ENCODE measurements at places on chromosomes 4 and X. TPM values are rescaled to one million over a fixed set of nuclear protein-coding genes. Genes with fewer than 3 reads are reported as not detected.
A peak's percentile ranks its signal among the peaks of the same experiment; 100 is the strongest.

DNA sequence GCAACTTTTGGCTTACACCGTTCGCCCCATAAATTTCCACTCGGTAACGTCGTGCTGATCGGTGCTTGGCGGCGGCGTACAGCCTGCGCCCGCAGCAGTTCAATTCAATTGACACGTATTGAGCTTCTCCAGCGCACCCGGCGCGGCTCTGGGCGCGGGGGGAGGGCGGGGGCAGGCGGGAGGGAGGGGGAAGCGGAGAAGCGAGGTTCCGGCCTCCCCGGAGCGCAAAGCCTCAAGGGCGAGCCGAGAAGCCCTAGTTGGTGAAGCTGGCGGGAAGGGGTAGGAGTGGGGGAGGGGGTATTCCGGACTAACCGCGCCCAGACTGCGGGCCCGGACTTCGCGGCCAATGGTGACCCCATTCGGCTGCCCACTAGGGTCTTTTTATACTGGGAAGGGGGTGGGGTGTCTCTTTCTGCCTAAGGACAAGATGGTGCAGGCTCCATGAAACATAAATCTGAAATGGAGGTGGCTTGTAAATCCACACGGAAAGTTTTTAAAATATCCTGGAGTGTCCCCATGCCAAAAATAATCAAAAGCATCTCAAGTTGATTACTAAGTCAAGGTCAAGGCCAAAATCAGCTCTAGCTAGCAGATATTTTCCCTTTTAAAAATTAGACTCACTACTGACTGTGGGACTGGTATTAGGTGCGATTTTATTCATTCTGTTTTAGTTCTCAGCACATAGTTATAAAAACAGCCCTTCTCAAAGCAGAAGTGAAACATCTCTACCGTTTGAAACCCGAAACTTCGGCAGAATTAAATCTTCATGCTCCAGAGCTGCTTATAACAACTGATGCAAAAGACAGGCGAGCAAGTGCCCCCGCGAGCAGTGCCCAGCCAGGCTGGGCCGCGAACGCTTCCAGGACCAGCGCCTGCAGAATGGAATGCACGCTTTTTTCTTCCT lies 1.5 kb upstream of the BCOR start:
- DNase-seq, result peak; percentile 59

The TCEAL2 gene
- not detected for total RNA-seq

DNA sequence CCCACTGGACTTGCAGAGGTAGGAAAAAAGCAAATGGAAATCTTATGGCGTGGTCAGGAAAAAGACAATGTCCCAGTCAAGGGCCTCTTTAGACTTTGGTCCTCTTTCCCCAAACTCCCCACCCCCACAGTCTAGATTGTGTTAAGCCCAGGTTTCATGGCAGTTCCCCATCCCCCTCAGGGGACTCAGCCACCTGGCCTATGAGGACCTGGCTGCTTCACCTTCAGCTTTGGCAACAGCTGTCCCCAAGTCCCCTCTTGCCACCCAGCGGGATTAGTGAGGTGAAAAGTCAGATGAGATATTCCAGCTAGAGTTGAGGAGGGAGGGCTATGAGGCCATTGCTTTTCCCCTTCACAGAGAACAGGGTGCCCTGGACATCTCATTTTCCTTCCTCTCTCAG lies 457 bp downstream of the RIPPLY1 start:
- no peak for DNase-seq

DNA sequence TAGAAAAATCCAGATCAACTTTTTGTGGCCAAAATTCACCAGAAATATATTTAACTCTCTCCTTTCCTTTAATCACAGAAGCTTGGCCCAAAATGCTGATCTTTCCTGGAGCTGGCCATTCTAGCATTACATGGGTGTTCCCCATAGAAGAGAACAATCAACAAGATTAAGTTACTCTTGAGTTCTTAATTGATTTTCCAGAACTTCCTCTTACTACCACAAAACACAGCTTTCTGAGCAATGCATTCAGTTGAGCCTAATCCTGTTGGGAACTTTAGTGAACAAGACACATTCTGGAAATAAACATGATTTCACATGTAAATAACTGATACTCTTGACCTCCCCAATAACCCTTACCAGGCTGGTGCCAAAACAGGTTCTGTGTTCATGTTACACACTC lies 45.4 kb upstream of the STIM2 start:
- DNase-seq, result no peak

The BST1 gene
- total RNA-seq, result 12.1 TPM

DNA sequence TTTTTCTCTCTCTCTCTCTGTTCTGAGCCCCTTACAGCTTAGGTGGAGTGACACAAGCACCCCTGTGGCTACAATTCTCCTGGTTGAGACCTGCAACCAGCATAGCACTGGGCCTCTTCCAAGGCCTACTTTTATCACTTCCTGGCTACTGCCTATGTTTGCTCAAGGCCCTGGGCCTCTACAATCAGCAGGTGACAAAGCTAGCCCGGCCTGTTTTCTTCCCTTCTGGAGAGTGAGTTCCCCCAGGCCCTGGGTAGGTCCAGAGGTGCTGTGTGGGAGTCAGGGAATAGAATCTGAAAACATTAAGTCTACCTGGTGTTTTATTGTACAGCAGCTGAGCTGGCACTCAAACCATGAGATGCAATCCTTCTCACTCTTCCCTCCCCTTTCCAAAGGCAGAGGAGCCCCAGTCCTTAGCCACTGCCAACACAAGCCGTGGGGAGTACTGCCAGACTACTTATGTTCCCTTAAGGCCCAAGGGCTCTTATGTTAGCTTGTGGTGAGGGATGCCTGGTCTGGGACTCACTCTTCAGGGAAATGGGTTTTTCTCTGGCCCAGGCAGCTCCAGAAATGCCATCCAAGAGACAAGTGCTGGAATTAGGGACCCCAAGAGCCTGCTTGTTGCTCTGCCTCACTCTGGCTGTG lies 23.8 kb upstream of the MAGEC3 start:
- DNase-seq, result no peak

The F8 gene
- total RNA-seq, result 8.0 TPM

DNA sequence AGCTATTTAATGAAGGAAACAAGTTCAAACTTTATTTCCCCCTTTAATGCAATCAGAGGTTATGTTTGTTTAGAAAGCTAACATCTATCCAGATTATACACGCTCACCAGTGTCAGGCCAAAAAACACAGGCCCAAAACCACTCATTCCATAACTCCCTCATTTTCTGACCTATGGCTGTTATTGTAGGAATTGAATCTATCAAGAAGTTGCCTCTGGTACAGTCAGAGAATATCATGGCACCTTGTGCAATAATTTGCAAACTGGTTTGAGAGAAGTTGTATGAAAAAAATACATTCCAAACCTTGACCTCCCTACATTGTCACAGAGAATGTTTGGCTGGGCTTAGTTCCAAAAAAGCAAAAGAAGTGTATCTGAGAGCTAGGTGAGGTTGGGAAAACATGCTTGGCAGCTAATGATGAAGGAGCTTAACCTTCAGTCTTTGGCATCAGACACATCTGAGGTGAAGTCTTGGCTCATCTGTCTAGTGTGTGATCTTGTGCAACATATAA lies 591.0 kb downstream of the ANKRD50 start:
- DNase-seq, result no peak

Data from liver (tissue), 10 donors.